HS-27A (cell line): ENCODE measurements at places on chromosomes 11 and 22.

GRCh38 chr22:42880815-42881214 lies 23.7 kb upstream of the ARFGAP3 start:
- no peak for DNase-seq

GRCh38 chr11:93542811-93543229 lies 371 bp downstream of the SMCO4 start:
- no peak for DNase-seq

- no peak for DNase-seq
Observed at GRCh38 chr22:46408568-46409506, 73.3 kb downstream of the TRMU start.

GRCh38 chr11:995752-996420 lies 40.6 kb downstream of the MUC6 start:
- no peak for DNase-seq

DNA sequence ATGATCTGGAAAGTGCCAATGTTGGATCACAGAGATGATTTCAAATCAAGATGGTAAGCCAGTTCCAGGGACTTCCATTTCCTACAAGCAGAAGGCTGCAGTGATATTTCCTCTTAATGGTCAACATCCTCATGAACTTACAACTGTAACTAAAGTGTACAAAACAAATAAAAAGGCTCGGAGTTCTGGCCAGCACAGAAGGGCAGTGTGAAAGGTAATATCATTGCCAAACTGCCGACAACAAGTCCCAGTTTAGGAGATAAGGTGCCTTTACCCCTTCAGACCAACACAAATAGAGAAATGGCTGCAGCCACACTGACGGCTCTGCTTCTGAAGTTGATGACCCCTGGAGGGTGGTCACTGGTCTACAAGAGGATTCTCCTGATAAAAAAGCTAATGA lies 91.1 kb downstream of the ETS1 start:
- DNase-seq, result no peak

DNA sequence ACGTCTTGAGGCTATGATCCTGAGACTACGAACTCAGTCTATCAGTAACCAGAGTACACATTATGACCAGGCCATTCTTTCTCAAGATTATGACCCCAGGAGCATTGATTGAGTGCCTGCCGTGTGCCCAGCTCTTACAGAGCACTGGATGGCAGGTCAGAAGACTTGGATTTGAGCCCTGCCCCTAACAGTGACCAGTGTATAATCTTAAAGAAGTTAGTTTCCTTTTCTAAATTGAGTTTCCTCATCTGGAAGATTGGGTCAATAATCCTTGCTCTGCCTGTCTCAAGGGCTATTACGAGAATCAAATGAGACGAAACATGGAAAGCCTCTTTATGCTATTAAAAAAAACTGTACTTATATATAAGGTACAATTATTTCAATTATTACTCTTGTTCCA lies 38.2 kb downstream of the SLCO2B1 start:
- DNase-seq, result no peak

GRCh38 chr11:78248191-78248590 lies 59.5 kb downstream of the USP35 start:
- no peak for DNase-seq

GRCh38 chr11:34621876-34622275 lies 983 bp downstream of the EHF start:
- no peak for DNase-seq

DNA sequence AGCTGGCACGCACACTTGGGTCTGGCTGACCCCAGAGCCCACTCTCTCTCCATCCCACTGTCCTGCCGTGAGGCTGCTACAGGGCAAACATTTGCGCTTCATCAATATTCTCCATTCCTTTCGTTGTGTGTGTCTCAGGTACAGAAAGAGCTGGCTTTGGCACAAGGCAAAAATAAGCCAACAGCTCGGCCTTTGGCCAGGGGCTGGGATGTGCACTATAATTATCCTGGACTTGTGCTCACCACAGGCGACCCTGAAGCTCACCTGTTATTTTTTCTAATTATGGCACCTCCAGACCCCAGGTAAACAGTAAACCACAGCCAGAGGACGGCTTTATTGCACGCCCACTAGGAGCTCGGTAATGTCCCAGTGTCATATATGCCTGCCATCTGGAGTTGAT lies 10.9 kb downstream of the ZMAT5 start:
- no peak for DNase-seq

DNA sequence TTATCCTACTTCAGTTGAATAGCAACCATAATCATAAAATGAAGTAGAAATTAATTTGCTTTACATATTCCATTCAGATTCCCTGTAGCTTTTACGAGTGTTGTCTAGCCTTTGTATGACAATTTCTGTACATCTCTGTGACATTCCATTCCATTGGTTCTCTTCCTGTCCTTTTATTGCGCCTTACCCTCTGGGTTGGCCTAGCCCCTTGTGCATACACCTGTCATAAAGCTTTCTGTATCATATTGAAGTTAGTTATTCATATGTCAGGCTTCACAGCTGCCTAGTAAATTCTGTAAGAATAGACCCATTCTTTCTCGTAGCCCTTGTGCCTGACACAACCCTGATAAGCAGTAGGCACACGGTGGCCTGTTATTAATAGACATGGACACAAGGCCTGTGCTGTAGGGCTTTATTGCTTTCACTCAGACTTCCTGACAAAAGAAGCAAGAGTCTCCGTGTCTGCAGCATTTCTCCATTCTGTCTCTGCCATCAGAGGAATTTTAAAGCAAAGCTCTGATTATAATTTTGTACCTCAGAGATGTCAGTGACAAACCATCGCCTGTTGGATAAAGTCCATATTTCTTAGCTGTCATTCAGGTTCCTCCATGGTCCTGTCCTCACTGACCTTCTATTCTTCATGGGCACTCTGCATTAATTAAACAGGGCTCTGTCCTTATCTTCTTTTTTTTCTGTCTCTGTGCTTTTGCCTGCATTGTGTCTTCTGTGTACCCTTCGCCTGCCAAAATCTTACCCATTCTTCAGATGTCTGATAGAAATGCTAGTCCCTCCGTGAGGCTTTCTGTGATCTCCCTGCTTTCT lies 49.4 kb downstream of the BID start:
- no peak for DNase-seq
